ENCODE measurements at places on chromosomes 5 and 9. TPM values are rescaled to one million over a fixed set of nuclear protein-coding genes. Genes with fewer than 3 reads are reported as not detected.

DNA sequence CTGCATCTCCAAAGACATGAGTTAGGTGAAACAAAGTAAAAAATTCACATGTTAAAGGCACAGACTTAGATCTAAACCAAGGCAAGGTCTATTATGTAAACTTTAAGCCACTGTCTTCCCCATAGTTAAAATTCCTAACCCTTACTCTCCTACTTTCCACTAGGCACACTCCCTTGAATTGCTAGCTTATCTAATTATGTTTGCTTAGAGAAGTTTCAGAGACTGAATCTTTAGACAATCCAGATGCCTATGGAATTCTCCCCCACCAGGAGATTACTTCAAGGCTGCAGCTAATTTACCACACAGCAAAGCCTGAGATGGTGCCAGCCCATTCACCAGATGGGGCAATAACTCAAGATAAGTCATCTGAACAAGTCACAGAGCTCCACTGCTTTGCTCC lies 803.1 kb upstream of the COX7C start:
- H3K4me1 ChIP-seq = no peaks in the 10 kb centered on the region
- H3K27me3 ChIP-seq = no peaks in the 10 kb centered on the region
- no peaks in the 10 kb centered on the region for H3K36me3 ChIP-seq
- H3K4me3 ChIP-seq = no peak overlapping the region

- H3K36me3 ChIP-seq = no peaks in the 10 kb centered on the region
- no peak overlapping the region for H3K4me3 ChIP-seq
- no peaks in the 10 kb centered on the region for H3K27me3 ChIP-seq
- peaks cover 13% of the 10 kb centered on the region for H3K4me1 ChIP-seq
- no peak overlapping the region for H3K27ac ChIP-seq
These were observed 45.9 kb downstream of the PDCD1LG2 start for GRCh38 chr9:5556101-5556705.

SPINK5 gene
- total RNA-seq = 3.4 TPM

- no peaks in the 10 kb centered on the region for H3K27me3 ChIP-seq
- H3K36me3 ChIP-seq = no peaks in the 10 kb centered on the region
- no peak overlapping the region for H3K4me3 ChIP-seq
- no peak overlapping the region for H3K27ac ChIP-seq
- no peaks in the 10 kb centered on the region for H3K4me1 ChIP-seq
- DNase-seq = no peak
These were observed 376.0 kb upstream of the SMARCA2 start for GRCh38 chr9:1639166-1639565.
